ENCODE measurements at places on chromosomes 3 and 15.

DNA sequence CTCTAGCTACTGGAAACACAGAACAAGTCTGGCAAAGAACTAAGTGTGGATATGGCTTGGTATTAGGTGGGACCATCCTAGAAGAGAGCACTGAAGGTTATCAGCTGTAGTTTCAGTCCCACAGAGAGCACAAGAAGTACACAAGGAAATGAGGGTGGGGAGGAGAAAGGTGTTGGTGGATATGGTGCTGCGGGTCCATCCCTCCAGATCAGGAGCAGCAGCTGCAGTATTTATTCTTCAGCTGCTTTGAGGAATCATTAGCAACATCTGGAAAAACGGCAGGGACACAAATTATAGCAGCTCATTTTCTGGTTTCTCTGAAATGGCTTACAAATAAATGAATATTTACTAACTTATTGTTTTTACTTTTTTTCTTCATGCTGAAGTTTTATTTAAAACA lies 29.0 kb downstream of the CD80 start:
- no peak for DNase-seq

GRCh38 chr3:10195366-10196089 lies 30.8 kb downstream of the IRAK2 start:
- no peak for DNase-seq

- DNase-seq: no peak
These were observed 782.2 kb downstream of the OTOL1 start for GRCh38 chr3:162278834-162279233.

- no peak for DNase-seq
These were observed 75.7 kb downstream of the EFL1 start for GRCh38 chr15:82186719-82187406.

- DNase-seq: no peak
These were observed 384.8 kb upstream of the SEMA6D start for GRCh38 chr15:47332481-47332880.

- DNase-seq: no peak
These were observed 145.4 kb downstream of the CHL1 start for GRCh38 chr3:341998-342397.

DNA sequence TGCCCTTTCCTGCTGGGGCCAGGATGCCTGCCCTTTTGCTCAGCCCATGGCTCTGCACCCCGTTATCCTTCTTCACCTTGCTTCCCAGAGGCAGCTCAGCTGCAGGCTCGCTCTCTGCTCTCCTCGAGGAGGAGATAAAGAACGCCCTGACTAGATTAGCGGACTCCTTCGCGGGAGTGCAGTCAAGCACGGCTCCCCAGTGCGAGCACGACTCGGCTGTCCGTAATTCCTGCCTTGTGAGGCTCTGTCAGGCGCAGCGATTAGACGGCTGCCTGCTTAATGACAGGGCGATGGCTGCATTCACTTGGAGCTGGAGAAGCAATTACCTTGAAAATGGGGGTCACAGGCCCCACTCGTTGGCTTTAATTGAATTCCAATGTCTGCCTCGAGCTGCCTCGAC lies 25.9 kb downstream of the TLE3 start:
- DNase-seq: no peak

DNA sequence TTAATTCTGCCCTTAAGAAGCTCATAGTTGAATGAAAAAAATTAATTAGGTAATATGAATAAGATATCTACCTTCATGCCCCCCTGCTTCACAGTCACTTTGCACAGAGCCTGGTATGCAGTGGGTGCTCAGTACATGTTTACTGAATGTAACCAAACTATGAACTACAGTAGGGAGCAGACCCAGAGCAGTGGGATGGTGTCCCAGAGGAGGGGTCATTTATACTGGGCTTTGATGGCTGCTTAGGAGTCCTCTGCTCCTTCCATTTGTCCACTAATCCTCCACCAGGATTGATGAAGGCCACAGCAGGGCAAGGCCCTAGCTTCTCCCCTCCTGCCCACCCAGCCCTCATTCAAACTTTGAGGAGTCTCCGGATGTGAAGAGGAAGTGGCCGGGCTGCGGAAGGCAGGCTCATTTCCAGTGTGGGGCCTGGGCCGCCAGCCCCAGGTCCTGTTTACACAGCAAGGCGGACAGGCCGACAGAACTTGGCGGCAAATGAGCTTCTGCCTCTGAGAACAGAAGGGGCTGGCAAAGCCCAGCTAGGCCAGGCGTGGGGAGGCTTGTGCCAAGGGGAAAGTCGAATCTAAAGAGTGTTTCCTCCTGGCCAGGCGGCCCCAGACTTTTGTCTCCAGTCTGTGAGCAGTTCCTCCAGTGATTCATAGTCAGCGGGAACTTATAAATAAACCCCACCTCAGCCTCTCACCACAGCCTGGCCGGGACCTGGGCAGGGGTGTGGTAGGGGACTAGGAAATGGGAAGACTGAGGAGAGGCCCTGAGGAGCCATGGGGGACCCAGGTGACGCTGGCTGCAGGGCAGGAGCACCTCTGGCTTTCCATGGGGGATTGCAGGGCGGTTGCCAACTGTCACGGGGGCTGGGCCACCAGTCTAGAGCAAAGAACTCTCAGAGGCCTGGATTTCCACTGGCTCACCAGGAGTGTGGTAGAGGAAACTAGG lies 51.6 kb upstream of the LCTL start:
- no peak for DNase-seq

All from activated T-cell treated with anti-CD3 and anti-CD28 coated beads for 1 hour (primary cell).